ENCODE measurements at places on chromosomes 1 and 21.

DNA sequence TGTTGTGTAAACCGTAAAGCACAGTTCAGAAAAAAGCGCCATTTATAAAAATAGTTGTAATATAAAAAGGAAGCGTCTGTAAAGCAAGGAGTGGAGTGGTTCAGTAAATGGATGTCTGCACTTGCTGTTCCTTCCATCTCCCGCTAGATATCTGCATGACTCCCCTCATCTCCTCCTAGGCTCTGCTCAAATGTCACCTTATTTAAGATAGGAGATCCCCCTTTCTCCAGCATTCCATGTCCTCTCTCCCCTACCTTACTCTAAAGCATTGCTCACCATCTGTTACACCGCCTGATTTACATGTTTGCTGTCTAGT lies 745 bp downstream of the MUL1 start:
- DNase-seq, result no peak

DNA sequence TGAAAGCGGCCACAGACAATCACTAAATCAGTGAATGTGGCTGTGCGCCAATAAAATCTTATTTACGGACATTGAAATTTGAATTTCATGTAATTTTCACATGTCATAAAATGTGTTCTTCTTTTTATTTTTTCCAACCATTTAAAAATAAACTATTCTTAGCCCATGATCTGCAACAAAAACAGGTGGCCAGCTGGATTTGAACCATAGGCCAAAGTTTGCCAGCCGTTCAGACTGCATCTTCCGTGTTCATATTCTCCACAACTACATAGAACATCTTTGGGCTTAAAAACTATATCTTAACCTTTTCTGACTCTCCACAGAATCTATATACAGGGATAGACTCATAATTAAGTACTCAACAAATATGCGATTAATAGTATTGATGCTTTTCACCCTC lies 81.2 kb upstream of the RALGPS2 start:
- no peak for DNase-seq

GRCh38 chr1:158200527-158200926 lies 19.8 kb downstream of the CD1D start:
- DNase-seq, result no peak

- no peak for DNase-seq
Observed at GRCh38 chr21:44900559-44901251, 20.0 kb downstream of the ITGB2 start.

GRCh38 chr1:176183618-176184017 lies 23.5 kb downstream of the COP1 start:
- no peak for DNase-seq

DNA sequence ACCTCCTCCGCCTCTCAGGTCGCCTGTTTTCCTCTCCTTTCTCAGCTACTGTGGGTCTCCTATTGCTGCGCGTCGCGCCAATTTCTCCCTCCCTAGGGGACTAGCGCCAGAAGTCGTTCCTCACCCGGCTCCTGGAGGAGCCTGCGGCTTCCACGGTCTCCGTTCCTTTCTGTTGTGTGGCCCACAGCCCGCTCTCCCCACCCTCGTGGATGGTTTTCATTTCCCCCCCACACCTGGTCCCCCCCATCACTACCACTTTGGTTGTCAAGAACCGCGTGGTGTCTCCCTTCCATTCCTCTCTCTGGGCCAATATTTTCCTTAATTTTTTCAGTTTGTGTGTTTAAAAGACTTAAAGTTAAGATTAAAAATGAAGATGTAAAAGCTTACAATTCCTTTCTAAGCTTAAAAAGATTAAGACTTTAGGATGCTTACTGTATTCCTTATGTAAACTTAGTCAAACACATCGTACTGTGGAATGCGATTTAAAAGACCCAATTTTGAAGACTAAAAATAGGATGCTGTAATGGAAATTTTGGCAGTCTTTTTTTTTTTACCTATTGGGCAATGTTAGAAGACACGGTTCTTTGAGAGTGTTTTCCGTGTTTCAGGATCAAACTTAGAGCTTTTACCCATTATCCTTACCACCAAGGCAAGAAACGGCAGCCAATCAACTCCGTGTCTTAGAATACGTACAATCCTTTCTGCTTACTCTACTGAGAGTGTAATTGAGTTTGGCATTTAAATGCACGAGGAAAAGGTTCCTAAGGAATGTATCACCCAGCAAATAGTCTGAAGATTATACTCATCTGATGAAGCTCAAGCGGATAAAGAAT lies 773 bp downstream of the CNST start:
- no peak for DNase-seq

- DNase-seq, result no peak
Observed at GRCh38 chr21:25929856-25930520, 195.2 kb downstream of the GABPA start.

- no peak for DNase-seq
Observed at GRCh38 chr1:95770581-95770980, 536.6 kb downstream of the RWDD3 start.

DNA sequence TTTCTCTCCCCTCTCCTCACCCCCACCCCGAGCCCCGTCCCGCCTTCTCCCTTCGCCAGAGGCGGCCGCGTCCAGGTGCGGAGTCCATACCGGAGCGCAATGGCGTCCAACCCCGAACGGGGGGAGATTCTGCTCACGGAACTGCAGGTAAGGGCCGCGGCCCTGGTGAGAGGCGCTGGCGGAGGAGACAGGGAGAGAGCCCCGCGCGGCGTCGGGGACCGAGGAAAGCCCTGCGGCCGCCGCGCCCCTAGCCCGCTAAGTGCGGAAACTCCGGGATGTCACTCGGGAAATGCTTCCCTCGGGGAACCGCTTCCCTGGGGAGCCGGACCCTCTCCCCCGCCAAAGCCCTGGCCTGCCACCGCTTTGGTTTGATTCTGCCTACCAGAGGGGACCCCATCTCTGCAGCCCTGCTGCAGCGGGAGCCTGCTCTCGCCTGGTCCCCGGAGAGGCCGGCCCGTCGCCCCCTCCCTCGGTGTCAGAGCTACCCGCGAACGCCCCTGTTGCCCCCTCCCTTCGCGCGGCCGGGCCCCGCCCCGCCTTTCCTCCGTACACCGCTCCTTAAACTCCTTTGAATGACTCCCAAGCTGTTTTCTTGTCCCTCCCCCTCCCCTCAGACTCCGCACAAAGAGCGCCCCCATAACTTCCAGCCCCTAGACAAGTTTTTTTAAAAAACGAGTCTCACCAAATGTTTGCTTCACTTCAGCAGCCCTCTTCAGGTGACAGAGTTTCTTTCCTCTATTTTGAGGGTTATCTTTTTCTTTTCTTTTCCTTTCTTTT lies 597 bp downstream of the PKN2 start:
- DNase-seq, result peak; percentile 67

DNA sequence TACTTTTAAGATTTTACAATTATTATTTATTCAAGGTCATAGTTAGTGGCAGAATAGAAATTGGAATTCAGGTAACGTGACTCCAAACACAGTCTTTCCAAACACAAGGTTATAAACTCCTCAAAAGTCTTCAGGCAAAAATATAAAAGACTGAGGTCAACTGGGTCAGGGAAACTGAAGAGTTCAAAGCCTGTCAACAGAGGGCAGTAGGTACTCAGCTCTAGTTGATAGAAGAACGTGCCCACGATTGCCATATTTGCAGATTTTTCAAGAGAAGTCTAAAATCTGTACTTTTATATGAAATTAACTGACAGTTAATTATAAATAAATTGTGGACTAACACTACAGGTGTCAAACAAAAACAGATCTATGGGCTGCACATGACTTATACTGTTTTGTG lies 135.0 kb downstream of the LHX4 start:
- no peak for DNase-seq

DNA sequence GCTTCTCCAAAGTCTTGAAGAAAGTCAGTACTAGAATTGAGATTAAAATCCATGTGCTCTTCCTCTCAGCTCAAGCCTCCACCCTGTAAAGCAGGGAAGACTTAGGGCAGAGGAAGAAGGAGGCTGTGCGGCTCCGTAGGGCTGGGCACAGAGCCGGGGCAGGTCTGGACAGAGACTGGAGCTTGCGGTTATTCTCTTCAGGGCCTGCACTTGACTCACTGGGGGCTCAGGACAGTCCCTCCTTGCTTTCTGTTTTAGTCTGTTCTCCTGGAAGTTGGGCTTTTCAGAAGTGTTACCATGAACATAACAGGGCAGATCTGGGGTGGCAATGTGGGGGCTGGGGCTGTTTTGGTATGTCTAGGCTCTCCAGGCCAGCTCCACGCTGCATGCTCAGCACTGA lies 21.6 kb upstream of the TRABD2B start:
- no peak for DNase-seq

- DNase-seq, result no peak
Observed at GRCh38 chr1:37437087-37437486, 37.3 kb upstream of the ZC3H12A start.

GRCh38 chr1:154186177-154186576 lies 5.7 kb downstream of the TPM3 start:
- DNase-seq, result peak; percentile 49

- no peak for DNase-seq
Observed at GRCh38 chr1:55536545-55536865, 321.3 kb upstream of the USP24 start.

GRCh38 chr1:9654051-9654833 lies 2.7 kb downstream of the PIK3CD start:
- DNase-seq, result peak; percentile 36

DNA sequence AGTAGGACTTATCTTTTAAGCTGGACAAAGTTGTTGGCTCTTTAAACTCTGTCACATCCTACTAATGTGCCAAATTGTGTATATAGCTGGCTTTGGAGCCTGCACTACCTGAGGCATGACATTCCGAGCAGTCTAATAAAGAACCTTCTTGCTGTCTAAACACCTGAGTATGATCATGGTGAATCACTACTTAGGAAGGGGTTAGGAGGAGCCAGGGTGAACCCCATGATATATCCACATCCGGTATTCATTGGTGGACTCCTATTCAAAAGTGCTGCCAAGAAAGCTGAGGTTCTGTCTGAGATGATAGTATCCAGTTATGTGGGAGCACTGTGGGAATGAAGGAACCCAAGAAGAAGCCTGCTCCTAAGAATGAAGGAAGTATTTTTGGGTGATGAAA lies 27.1 kb downstream of the CRNN start:
- DNase-seq, result no peak

- DNase-seq, result peak; percentile 99
Observed at GRCh38 chr1:166875734-166876539, at the start of gene TADA1. Gene TADA1, minus strand, starts transcription at chr1:166876264. Its CDS starts 31 bp downstream, at chr1:166876233.

- no peak for DNase-seq
Observed at GRCh38 chr1:186887203-186887602, 58.5 kb downstream of the PLA2G4A start.

DNA sequence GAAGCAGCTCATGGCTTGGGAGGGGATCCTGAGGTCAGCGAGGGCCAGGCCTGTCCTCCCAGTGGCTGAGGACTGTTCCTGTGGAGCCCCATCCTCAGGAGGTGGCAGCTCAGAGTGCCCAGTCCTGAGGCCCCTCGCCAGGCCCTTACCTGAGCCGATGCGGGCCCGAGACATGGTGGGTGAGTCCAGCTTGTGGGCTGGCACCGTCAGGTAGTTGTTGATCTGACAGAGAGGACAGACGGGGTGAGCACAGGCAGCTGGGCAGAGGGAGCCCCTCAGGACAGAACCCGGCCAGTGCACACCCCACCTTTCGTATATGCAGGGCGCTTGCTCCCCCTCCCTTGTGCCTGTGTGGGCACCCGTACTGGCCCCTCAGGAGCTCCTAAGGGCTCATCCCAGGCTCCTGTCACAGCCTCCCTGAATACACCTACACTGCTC lies 53.9 kb downstream of the SLC9A1 start:
- DNase-seq, result no peak

- no peak for DNase-seq
Observed at GRCh38 chr1:204451352-204452124, 39.9 kb upstream of the PPP1R15B start.

GRCh38 chr1:145879775-145880174 lies 5.9 kb downstream of the ANKRD35 start:
- no peak for DNase-seq

DNA sequence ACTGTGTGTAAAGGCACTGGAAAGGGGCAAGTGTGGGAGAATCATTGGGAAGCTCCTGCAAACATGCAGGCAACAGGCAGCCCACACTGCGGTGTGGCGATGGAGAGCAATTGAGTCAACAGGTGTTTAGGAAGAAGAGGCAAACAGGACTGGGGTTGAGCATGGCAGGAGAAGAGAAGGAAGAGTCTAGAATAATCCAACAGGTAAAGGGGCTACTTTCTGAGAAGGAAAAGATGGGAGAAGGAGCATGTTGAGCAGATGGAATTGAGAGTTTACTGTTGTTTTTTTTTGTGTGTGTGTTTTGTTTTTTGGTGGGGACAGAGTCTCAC lies 4.2 kb downstream of the DOP1B start:
- no peak for DNase-seq

GRCh38 chr1:212470059-212470458 lies 37.3 kb downstream of the NENF start:
- DNase-seq, result peak; percentile 76

DNA sequence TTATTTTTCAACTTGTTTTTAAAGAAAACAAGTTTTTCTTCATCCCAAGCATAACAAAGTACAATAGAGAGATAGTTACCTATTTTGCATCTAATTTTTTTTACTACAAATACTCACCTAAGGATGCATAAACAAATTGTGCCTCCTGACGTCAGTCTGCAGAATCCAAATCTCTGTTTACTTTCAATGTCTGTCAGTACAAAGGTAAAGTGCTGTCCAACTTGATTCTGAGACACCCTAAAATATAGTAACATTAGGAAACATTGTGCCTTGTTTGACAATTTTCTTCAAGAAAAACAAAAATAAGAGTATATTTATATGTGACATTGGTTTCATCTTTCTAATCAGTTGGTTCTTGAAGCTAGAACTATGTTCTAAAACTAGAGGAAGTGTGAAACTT lies 103.4 kb downstream of the DENND1B start:
- no peak for DNase-seq

DNA sequence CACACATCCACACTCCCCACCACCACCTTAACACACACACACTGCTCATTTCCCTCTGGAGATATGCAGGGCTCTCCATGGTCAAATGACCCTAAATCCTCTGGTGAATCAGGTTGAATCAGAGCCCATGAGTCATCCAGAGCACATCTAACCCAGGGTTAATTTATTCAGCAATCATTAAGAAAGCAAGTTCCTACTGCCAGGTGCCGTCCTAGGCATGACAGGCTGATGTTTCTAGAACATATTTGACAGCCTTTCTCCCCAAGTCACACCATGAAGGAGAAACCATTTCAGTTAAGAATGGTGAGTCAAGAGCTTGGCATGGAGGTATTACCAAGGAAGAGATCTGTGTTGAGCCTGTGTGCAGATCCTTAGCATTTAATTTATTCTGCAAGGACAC lies 194.3 kb upstream of the CAMK1G start:
- DNase-seq, result no peak

DNA sequence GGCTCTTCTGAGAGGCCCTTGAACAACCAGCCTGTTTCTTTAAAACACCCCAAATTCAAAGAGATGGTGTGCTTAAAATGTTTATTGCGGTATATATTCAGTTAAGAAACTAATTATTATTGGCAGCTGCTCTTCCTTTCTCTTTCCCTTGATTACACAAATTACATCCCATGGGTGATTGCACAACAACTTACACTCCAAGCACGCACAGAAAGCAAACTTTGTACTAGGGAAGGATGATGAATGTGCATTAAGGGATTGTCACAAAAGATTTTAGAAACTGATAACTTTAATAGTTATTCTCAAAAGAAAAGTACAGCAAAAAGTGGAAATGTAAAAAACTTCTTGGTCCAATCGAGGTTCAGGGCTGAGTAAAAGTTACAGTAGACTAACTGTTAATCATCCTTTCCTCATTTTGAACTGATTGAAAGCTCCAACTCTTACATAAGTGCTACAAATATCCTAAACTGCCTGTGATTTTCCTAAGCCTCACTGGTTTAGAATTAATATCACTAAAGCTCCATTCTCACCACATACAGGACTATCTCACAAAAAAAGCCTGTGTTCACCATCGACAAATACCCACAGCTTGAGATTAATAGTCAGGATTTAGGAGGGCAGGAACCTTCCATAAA lies 153.4 kb downstream of the TTLL7 start:
- no peak for DNase-seq

GRCh38 chr1:115713906-115714305 lies 54.6 kb downstream of the CASQ2 start:
- DNase-seq, result no peak

All from left ventricle myocardium superior (tissue), 1 donor.